ENCODE measurements at places on chromosomes 5 and 9.

DNA sequence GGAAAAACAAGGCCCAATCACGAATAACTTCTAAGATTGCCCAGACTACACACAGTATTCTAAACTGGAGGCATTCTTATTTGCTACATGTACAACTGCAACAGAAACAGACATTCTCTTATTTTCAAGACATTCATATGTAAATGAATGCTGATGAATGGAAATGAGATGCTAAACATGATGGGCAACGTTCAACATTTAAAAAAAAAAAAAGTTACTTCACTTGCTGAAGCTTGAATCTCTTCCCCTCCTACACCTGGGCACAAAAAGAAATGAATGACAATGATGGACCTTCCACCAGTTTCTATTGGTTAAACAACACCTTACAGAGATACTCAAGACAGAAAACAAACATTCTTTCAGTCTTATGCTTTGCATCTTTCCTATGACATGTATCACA, 160.5 kb downstream of the BNC2 start:
- no peak for DNase-seq

- no peak for DNase-seq
These were observed 39.6 kb upstream of the TRIM32 start for GRCh38 chr9:116647515-116647809.

GRCh38 chr5:118937393-118938061, 50.8 kb downstream of the DTWD2 start:
- no peak for DNase-seq

DNA sequence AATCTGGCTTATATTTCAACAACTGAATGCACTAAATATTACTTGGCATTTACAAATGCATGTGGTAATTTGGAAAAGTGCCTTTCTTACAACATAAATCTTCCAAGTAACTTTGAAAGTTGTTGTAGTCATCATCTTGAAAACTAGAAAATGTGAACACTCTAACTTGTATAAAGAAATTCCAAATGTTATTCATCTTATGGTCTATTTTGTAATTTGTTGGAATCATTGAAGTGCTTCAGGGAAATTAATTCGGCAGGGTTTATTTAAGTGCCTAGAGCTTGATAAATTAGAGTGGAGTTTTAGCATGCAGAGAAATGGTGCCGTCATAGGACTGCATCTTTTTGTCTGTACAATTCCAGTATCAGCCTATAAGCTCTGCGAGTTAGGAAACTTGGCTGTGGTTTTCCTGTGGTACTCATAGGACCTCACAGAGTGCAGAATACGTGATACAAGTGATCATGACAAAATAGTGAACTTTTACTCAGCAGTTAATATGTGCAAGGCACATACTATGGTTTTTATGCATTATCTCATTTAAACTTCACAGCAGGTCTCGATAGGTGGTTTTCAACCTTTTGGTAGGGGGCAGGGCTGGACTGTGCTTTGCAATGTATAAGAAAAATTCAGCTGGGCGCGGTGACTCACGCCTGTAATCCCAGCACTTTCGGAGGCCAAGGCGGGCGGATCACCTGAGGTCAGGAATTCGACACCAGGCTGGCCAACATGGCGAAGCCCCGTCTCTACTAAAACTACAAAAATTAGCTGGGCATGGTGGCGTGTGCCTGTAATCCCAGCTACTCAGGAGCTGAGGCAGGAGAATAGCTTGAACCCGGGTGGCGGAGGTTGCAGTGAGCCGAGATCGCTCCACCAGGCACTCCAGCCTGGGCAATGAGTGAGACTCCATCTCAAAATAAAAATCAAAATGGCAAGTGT, 79.6 kb downstream of the RAI14 start:
- no peak for DNase-seq

GRCh38 chr5:91206734-91207133, 176.4 kb downstream of the ARRDC3 start:
- no peak for DNase-seq

GRCh38 chr9:27352457-27353165, 55.7 kb upstream of the EQTN start:
- DNase-seq: no peak

GRCh38 chr5:96297867-96298266, 135.2 kb downstream of the PCSK1 start:
- no peak for DNase-seq

DNA sequence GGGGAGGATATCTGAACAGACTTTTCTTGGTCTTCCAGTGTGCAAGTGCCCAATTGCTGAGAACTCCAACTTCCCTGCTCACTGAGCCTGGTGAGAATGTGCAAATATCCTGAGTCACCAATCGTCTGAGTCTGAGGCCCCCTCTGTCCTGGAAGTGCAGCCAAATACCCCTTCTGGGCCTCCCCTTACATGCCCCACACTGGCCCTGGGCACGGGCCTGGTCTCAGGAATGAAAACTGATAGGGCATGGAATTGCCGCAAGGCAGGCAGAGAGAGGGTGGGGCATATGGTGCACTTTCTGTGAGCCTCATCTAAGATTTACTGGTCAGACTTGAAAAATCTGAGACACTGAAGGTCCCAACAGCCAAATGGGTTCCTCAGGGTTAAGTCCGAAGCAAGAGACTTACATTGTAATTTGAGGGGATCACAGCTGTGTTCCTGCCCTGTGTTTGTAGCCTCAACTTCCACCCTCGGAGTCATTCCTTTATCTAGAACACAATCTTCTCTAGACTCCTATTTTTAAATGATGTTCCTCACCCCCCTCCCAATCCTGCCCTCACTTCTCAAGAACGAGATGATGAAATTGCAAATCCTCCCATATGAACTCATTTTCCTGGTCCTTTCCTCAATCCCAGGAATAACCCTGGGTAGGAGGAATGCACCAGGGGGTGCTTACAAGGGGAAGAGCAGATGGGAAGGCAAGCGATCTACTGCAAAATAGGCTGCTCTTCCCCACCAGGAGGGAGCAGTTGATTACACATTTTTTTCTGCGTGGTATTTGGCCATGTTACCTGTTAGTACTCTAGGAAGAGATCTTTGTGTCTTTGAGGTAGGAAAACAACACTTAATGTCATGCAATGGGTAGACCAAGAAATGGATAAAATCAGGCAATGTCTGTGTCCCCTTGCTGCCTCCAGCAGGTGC, 34.6 kb upstream of the ARHGAP26 start:
- no peak for DNase-seq

DNA sequence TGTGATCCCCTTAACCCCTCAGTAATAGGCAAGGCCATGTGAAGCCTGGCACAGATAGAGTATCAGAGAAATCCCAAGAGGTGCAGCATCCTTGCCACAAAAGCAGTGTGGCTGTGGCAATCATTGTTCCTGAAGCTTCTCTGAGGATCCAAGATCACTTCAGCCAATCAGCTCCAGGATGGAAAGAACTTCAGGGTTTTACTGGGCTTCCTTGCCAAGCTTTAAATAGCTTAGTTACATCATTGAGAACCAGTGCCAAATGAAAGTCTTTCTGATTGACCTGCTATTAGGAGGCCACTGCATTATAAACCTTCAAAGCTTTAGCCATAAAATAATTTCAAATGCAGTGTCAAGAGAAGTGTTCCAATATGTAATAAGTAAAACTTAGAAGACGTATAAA, 430.6 kb downstream of the PIK3R1 start:
- DNase-seq: no peak

DNA sequence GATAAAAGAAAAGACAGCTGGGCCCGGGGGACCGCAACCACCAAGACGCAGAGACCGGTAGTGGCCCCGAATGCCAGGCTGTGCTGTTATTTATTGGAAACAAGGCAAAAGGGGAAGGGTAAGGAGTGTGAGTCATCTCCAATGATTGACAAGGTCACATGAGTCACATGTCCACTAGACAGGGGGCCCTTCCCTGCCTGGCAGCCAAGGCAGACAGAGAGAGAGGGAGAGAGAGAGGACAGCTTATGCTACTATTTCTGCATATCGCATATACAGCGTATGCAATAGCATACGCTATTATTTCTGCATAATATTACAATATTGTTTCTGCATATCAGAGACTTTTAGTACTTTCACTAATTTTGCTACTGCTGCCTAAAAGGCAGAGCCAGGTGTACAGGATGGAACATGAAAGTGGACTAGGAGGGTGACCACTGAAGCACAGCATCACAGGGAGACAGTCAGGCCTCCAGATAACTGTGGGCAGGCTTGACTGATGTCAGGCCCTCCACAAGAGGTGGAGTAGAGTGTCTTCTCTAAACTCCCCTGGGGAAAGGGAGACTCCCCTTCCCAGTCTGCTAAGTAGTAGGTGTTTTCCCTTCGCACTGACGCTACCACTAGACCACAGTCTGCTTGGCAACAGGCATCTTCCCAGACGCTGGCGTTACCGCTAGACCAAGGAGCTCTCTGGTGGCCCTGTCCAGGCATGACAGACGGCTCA, 50.3 kb downstream of the RFX3 start:
- DNase-seq: peak; percentile 47

GRCh38 chr5:116738615-116739261, 164.1 kb upstream of the SEMA6A start:
- no peak for DNase-seq

DNA sequence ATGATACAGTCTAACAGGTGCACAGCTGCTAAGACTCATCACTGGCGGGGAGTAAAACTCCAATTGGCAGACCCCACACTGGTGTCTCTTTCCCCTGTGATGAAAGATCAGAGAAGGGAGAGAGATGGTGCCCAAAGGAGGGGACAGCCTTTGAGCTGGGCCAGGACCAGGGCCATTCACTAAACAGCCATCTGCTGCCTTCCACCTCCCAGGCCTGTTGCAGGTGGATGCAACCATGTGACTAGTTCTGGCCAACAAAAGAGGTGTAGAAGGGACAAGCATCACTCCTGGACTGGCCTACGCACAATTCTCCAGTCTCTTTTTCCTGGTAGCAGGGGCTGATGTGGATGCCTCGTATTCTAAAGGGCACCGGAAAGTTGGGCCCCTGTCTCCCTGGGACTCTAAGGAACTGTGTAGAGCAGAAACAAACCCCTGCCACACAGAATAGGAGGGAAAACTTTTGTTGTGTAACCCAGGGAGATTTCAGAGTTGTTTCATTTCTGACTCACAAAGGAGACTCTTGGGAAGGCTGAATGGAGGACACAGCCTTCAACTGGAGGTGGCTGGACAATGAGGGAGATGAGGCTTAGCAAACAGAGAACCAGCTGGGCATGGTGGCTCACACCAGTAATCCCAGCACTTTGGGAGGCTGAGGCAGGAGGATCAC, 26.9 kb downstream of the TNIP1 start:
- no peak for DNase-seq

DNA sequence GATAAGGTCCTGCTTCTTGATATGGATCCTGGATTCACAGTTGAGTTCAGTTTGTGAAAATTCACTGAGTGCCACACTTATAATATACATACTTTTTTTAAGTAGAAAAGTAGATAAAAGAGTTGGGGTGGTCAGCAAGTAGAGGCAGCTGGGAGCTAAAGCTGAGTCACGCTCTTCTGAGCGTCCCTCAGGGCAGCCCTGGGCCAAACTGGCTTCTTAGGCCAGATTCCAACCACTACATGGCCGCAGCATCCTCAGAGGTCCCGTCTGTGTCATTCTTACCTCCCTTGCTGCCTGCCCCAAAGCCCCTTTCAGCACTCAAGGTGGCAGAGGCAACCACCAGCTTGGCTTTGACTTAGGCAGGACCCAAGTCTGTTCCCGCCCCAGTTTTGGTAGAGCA, 123.3 kb upstream of the TBC1D2 start:
- DNase-seq: no peak

- no peak for DNase-seq
These were observed 505.7 kb upstream of the ARRDC3 start for GRCh38 chr5:91888810-91889209.

DNA sequence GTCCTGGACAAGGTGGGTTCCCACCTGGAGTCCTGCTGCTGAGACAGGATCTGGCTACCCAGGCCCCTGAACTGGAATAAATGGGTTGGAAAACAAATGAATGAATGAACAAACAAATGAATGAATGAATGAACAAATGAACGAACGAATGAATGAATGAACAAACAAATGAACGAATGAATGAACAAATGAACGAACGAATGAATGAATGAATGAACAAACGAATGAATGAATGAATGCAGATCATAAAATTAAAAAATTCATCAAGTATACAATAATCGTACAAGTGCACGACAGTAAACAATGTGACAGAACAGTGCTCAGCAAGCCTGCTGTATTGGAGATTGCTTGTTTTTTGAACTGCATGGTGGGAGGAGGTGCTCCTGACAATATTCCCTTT, 2097.1 kb downstream of the MAT2B start:
- DNase-seq: no peak

- no peak for DNase-seq
These were observed 28.9 kb downstream of the TAF11L14 start for GRCh38 chr5:17663182-17663581.

- DNase-seq: no peak
These were observed 20.6 kb downstream of the GNAQ start for GRCh38 chr9:78011049-78011448.

- DNase-seq: peak; percentile 42
These were observed 53.5 kb upstream of the CDKN2AIPNL start for GRCh38 chr5:134464988-134465815.

DNA sequence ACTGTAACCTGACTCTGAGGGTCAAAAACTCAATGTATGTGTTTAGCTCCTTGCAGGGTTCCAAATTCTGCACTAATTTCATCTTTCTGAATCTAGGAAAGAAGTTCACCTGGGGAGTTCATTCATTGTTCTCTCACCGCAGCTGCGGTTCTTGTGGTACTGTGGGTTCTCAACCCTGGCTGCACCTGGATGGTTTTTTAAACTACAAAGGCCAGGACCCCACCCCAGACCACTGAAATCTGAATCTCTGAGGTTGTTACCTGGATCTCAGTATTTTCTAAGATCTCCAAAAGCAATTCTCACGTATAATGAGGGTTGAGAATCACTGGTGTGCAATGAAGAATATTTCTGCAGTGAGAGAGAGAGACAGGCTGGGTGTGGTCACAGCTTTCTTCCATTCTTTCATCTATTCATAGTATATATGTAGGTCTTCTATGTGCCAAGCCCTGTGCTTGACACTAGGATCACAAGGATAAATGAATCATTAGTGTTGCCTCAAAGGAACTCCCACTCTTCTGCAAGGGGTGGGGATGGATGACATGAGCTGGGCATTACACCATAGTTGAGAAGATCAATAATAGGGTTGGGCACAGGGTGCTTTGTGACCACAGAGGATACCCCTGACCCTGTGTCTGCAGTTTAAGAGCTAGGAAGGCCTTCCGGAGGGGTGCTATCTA, 109.8 kb downstream of the GALNT10 start:
- no peak for DNase-seq

DNA sequence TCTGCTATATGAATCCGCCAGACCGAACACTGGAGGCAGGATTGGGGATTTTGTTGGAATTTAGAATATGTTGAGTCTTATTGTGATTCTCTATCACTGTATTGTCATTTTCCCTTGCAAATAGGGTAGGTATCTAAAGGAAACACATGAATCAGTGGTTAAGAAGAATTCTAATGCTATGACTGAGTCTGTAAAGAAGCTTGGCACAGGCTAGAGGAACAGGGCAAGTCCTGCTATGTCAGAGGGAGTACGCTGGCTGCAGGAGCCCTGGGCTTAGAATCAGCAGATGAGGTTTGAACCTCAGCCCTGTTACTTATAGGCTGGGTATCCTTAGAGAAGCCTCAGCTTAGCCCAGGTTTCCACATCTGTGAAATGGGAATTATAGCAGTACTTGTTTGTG, 198.1 kb downstream of the NR3C1 start:
- no peak for DNase-seq
